ENCODE measurements at places on chromosomes 6 and 20.
A peak's percentile ranks its signal among the peaks of the same experiment; 100 is the strongest.

GRCh38 chr6:98945311-98946115 lies 2.2 kb downstream of the FBXL4 start:
- no peak for DNase-seq

- DNase-seq, result no peak
These were observed 11.7 kb downstream of the TBPL1 start for GRCh38 chr6:133964702-133965101.

- DNase-seq, result peak; percentile 35
These were observed 3.3 kb downstream of the PLN start for GRCh38 chr6:118551063-118552053.

DNA sequence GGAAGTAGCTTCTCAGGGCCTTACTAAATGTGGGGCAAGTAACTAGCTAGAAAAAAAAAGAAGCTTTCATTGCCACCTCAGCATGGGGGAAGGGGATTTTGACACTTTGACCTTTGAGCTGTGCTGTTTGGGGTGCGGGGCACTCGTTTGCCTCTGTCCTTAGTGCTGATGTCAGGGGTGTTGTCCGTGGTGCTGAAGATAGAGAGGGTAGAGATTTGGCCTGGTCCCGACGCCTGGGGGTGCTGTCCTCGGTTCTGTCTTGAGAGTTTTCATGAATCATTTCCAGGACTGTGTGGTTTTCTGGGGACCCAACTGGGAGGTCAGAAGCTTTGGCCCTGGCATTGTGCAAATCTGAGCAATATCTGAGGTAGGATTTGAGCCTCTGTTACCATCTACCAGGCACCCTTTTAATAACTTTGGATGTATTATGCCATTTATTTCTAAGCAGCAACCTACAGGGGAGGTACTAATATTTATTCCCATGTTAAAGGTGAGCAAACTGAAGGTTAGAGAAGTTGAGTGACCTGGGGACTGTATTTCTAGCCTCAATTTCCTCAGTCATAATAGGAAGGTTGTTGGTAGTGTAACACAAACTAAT lies 78.0 kb downstream of the DLGAP4 start:
- no peak for DNase-seq

DNA sequence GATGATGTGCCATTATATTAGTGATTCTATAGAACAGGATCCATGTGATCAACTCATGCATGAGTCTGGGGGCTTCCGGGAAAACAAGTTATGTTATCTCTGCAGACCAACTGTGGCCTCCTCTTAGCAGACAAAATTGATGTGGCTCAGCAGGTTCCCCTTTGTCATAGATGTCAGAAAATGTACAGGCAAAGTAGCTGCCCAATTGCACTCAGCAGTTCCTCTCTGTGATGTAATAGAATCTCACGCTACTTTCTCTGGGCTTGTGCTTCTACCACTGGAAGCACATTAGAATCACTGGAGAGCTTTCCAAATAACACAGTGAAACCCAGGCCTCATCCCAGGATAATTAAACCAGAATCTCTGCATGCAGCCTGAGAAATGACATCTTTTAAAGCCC lies 253.1 kb downstream of the SLC24A3 start:
- no peak for DNase-seq

DNA sequence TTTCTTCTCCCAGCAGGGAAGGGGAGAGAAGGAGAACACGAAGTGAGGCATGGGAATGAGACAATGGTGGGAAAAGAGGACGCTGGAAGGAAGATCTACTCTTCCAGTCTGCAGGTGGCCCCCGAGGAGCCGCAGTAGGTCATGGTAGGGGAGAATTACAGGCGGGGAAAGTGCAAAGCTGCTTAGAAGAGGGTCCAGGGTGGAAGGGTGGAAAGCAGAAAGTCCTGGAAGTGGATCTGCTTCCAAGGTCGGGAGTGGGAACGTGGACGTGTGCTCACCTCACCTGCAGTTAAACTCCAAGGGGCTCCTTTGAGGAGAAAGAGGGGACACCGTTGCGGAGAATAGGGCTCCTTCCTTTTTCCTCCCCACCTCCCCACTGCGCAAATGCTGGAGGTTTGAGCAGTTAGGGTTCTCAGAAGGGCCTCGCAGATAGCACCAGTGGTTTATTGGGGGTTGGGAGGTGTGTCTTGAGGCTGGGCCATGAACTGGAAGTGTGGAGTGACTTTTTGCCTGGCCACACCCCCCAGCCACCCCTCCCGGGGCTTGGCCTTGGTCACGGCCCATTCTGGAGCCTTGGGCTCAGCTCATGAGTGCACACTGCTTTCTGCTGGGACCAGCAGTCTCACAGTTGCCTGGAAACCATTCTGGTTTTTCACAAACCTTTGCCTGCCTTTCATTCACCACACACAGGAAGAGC lies 100.4 kb upstream of the MLN start:
- DNase-seq, result peak; percentile 79

DNA sequence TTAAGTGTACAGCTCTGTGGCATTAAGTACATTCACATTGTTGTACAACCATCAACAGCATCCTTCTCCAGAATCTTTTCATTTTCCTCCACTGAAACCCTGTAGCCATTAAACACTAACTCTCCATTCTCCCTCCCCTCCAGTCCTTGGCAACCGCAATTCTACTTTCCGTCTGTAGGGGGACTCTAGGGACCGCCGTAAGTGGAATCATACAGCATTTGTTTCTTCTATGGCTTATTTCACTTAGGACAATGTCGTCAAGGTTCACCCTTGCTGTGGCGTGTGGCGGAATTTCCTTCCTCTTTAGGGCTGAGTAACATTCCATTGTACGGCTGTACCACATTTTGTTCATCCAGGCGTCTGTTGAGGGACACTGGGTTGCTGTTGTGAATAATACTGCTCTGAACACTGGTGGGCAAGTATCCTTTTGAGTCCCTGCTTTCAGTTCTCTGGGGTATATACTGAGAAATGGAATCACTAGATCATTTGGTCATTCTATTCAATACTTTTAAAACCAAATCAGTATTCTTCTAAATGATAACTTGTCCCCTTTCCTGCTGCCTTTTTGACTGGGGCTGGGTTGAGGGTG lies 50.7 kb downstream of the PPP1R3G start:
- no peak for DNase-seq

GRCh38 chr6:125149256-125150144 lies 4.1 kb upstream of the TPD52L1 start:
- no peak for DNase-seq

- no peak for DNase-seq
These were observed 24.6 kb upstream of the CSNK2A1 start for GRCh38 chr20:568097-568652.

- no peak for DNase-seq
These were observed 195.6 kb downstream of the FUT9 start for GRCh38 chr6:96211341-96211740.

GRCh38 chr6:87473419-87473903 lies 687 bp downstream of the SLC35A1 start:
- DNase-seq, result no peak

GRCh38 chr6:35091346-35092083 lies 49.6 kb downstream of the TCP11 start:
- no peak for DNase-seq

GRCh38 chr20:4131911-4132310 lies 116.6 kb upstream of the RNF24 start:
- no peak for DNase-seq

- DNase-seq, result no peak
These were observed 124.4 kb downstream of the TRMT11 start for GRCh38 chr6:126110512-126111270.

- no peak for DNase-seq
These were observed 121.7 kb upstream of the JAG1 start for GRCh38 chr20:10795286-10796026.

- DNase-seq, result no peak
These were observed 32.1 kb downstream of the BFSP1 start for GRCh38 chr20:17499041-17499440.

GRCh38 chr6:73508776-73509175 lies 12.1 kb downstream of the EEF1A1 start:
- DNase-seq, result no peak

DNA sequence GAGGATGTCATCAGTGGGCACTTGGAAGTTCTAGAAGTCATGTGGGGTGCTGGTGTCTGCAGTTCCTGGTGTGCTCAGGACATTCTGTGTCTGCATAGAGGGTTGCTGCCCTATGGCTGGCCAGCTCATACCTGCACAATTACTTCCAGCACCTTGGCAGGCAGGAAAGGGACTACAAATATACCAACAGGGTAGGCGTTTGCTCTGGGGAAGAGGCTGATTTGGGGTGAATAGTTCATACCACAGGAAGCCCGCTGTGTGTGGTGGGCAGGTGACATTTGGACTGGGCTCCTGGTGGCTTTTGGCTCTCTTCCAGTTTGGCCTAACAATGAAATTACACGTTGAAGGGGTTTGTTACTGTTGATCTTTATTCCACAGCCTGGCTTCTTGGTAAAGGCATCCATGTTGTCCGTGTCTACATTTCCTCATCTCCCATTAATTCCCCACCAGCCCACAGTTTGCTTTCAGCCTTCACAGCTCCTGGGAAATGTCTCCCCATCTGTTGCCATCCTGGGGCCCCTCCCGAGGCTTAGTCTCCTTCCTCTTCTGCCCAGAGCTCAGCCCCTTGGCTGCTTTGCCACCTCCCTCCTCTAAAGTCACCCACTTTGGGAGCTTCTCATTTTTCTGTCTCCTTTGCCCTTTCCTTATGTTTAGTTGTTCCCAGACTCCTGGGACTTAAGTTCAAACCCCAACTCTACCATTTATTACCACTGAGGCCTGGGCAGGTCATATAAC lies 88.1 kb downstream of the RSPH3 start:
- peak; percentile 36 for DNase-seq

- DNase-seq, result no peak
These were observed 70.8 kb upstream of the FOXC1 start for GRCh38 chr6:1538810-1539478.

GRCh38 chr20:56554869-56555268 lies 21.8 kb downstream of the FAM209B start:
- no peak for DNase-seq

DNA sequence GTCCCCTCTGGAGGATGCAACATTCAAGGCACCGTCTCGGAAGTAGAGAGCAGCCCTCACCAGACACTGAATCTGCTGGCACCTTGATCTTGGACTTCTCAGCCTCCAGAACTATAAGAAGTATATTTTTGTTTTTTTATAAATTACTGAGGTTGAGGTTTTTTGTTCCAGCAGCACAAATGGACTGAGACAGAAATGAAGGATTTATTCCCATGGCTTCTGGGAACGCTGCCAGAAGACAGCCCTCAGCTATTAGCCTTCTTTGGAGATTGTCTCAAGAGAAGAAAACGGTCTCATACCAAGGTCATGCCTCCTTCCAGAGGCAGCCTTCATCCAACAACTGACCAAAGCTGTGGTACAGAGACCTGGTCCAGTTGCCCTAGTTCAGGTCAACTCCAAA lies 85.4 kb downstream of the CHMP4B start:
- DNase-seq, result no peak

- no peak for DNase-seq
These were observed 3.3 kb upstream of the ASXL1 start for GRCh38 chr20:32354592-32355416.

- no peak for DNase-seq
These were observed 359.0 kb downstream of the BCKDHB start for GRCh38 chr6:80465513-80465912.

DNA sequence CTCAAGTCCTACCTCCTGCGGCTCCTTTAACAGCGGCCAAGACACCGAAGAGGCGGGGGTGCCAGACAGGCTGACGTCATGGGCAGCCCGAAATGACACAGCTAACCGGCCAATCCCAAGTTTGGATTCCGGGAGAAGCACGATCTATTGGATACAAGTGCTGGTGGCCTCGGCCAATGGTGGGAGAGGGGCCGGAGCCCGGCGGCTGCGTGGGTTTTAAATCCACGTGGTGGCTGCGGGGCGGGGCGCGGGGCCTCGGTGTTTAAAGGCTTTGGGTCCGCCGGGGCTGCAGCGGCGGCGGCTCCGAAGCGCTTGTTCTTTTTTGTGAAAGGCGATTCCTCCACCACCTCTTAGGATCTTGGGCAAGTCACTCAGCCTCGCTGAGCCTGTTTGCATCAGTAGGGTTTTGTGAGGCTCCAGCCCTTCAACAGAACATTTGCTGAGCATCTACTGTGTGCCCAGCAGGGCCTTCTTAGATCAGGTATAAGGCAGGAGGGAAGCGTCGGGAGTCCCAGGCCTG lies 8.7 kb upstream of the PMEPA1 start:
- peak; percentile 94 for DNase-seq

GRCh38 chr20:58246346-58246745 lies 17.9 kb upstream of the ANKRD60 start:
- no peak for DNase-seq

DNA sequence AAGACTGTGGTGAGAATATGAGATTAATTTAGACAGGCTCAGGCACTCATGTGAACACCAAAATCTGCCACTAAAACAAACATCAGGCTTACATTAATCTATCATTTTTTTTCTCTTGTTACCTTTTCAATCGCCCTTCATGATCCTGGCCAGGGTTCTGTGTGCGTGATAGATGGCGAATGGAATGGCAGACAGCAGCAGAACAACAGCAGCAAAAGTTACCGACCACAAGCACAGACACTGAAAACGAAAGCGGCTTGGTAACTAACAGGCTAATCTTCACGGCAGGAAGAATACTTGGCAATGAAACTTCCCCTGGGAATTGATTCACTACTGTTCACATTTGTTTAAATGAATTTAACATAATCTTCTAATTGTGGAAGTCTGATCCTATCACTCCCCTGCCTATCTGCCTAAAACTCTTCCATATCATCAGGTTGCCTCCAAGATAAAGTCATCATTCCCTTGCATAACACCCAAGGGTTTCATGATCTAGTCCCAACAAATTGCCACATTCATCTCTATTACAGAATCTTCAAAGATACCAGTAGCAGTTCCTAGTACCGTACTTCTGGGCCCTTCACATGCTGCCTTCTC lies 28.7 kb downstream of the PTPRK start:
- DNase-seq, result no peak

DNA sequence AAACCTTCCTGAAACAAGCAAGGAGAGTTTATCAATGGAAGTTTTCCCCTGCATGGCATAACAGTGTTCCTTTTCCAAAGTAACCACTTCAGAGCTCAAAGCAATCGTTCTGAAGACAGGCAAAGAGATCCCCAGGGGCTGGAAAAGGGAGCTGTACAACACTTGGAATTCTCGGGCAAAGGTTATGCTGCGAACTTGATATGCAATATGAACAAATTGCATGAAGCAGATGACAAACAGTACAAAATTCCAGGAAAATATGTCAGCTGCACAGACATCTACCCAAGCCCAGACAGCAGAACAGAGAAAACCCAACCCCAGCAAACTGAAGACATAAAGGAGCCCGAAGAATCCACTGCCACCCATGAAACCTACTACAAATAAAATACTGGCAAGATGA lies 18.4 kb downstream of the POPDC3 start:
- no peak for DNase-seq

DNA sequence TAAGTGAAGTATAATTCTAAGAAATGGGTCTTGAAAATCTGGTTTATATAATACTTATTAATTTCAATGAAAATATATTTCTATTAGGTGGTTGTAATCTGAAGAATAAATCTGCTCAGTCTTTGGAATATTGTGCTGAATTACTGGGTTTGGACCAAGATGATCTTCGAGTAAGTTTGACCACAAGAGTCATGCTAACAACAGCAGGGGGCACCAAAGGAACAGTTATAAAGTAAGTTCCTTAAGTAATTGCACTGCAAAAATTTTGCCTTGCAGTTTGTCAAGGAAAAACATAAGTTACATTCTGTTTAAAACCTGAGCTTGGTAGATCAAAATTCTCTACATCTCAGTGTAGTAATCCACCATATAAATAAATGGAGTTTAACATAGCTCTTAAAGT lies 106.0 kb downstream of the MYO6 start:
- DNase-seq, result no peak

All from CD4-positive, alpha-beta T cell treated with Interleukin-6 at 100 ng/mL for 8 hours (primary cell).